ENCODE measurements at places on chromosomes 3 and 15.

- DNase-seq, result no peak
These were observed 5.3 kb downstream of the BRPF1 start for GRCh38 chr3:9736831-9737230.

GRCh38 chr3:107664614-107665013 lies 141.9 kb downstream of the BBX start:
- no peak for DNase-seq

DNA sequence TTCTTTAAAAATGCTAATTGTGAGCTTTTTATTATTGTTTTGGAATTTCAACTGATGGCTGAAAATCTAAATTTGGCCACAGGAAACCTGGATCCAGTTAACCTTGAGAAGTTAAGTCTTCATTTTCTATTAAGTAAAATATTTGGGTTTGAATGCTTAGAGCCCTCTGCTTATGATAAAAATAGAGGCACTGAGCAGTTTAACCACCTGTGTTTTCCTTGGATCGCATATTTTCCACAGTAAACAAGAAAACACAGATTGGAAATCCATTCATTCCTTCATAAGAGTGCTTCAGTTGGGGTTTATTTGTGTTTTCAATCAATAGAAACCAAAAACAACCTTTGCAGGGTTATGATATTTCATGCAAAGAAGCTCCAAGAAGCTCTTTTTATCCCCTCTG lies 77.2 kb upstream of the HES1 start:
- DNase-seq, result no peak

DNA sequence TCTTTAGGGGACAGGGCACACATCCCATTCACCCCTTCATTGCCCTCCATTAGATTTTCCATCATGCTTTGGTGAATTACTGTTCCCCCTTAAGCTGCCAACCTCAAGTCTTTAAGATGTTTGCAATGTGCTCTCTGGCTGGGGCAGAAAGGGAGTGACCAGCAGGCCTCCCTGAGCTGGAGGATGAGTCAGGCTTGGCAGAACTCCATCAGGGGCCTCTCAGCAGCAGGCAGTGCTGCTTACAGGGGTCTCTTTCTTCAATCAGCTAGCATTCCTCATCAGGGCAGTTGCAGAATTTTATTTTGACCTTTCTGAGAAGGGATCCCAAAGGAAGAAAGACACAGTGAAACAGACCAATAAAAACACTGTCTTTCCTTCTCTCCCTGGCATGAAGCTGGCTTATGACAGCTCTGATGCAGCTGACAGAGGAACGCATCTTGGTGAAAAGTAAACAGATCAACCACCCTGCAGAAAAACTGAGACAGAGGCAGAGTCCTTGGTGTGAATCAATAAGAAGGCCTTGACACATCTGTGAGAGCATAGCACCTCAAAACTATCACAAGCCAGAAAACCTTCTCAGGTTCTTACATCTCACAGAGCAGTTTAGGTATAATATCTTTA lies 88.7 kb upstream of the MRPL3 start:
- DNase-seq, result no peak

DNA sequence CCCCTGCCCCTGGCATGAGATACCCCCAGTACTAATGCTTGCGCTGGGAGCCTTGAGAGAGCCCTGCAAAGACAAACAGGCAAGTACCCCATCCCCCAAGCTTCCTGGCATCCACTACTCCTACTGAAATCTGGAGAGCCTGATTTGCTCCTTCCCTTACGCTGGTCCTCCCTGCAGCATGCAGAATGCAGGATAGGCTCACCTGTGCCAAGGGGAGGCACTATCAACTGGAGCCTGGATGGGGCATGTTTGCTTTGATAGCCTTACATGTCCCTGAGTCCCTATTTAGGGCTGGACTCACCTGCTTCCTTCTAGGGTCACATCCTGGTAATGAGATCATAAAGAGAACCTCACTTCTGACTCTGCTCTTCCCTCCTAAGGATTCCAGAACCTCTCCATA lies 42.9 kb downstream of the RAB11A start:
- DNase-seq, result no peak

GRCh38 chr3:154602241-154602640 lies 172.3 kb upstream of the GPR149 start:
- no peak for DNase-seq

GRCh38 chr3:34886443-34886842 lies 752.9 kb upstream of the ARPP21 start:
- DNase-seq, result no peak

- no peak for DNase-seq
These were observed 251.5 kb downstream of the FAM43A start for GRCh38 chr3:194937144-194937543.

Measured in DND-41 (cell line).